ENCODE measurements at places on chromosomes 5 and 9.

GRCh38 chr5:82276800-82277612, 1.1 kb downstream of the RPS23 start:
- DNase-seq: no peak

GRCh38 chr5:171367424-171368370, 20.0 kb upstream of the NPM1 start:
- DNase-seq: no peak

DNA sequence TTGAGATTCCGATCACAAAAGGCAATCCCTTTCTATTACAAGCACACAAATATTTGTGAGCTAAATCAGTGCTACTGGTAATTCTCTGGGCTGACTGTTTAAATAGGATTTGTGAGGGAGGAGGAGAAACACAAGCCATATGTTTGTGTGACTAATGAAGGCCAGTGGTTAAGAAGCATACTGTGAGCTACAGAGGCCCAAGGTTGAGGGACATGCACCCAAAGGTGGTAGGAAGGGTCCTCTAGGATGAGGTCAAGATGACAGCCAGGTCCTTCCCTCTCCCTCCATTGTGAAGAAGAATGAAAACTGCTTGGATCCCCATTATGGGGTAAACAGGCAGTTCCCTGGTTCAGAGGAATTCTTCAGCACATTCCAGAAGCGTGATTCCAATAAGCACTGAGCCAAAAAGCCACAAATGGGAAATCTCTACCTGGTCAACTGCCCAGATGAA, 83.9 kb downstream of the SPOCK1 start:
- no peak for DNase-seq

DNA sequence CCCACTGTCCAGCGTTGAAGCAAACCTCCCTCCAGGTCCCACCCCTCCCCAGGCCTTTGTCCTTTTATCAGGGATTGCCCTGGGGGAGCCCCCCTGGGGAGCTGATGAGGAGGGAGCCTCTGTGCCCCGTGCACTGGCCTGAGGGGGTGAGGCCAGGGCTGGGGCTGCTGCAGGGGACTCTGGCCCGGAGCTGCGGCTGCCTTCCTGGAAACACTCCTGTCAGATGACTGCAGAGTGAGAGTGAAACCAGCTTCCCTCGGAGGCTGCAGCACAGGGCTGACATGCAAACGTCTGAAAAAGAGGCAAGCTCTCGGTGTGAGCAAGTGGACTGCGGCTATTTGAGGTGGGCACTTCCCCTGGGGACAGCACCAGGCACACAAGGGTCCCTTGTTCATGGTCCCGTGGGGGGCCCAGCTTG, 4.6 kb upstream of the TRAF2 start:
- DNase-seq: no peak

DNA sequence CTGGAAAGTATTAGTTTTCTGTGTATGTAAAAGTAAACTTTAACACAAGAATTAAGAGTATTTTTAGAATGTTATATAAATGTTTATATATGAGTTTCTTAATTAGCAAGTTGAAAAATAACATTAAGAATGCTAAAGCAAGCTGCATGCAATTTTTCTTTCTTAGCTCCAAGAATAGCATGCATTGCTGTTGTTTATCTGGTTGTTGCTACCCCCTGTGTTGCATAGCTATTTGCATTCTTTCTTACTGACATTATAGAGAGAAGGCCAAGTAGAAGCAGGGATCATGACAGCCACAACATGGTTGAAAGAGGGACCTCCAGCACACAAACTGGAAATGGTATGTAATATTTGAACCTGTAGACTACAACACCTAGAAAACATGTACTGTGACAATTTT, 94.8 kb downstream of the ERCC6L2 start:
- no peak for DNase-seq

- peak; percentile 11 for DNase-seq
Measured at GRCh38 chr9:75265525-75265972, 177.2 kb downstream of the OSTF1 start.

DNA sequence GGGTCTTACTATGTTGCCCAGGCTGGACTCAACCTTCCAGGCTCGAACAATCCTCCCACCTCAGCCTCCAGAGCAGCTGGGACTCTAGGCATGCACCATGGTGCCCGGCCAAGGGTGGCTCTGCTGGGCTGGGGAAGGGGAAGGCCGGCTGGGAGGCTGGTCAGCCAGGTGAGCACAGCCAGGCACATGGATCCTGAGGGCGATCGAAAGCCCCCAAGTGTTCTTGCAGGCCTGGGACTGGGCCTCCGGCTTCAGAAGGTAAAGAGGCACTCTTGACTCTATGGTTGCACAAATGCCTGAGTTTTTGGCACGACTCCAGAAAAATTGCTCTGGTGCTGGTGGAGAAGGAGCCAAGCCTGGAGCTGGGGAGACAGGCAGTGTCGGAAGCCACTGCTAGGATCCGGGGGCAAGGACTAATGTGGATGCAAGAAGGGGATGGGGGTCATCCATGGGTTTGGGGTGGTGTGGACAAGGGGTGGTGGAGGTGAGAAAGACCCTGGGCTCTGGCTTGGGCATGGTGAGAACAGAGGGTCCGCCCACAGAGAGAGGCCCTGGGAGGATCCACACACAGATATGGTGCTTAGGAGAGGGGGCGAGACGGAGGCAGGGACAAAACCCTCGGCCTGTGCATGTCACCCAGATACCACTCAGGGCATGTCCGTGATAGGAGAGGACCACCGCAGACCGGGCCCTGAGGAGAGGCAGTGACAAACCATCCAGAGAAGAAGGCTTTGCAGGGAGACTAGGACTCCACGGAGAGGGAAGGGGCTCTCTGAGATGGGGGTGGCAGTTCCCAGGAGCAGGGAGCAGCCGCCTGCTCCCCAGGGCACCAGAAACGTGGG, 51.1 kb upstream of the COL5A1 start:
- DNase-seq: no peak

- DNase-seq: peak; percentile 12
Measured at GRCh38 chr9:129208207-129209032, 30.4 kb upstream of the IER5L start.

GRCh38 chr9:97573482-97574073, 59.6 kb downstream of the TSTD2 start:
- DNase-seq: no peak

DNA sequence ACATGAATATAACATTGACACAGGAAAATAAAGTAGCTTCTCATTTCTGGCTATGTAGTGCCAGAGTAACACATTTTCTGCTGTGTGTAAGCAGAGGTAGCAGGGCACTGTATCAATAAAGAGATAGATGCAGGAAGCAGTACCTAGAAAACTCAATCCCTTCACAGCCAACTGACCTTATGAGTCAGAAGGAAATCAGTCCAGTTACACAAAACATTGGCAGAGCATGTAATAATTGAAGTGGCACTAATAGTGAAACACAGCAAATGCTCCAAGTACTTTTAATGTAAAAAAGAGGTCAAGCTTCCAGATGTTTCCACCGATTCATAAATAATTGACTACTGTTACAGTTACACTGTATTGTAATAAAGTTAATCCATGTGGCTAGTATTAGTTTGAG, 706.6 kb downstream of the EFNA5 start:
- no peak for DNase-seq

GRCh38 chr9:100466171-100466828, 6.6 kb upstream of the TMEFF1 start:
- DNase-seq: no peak

DNA sequence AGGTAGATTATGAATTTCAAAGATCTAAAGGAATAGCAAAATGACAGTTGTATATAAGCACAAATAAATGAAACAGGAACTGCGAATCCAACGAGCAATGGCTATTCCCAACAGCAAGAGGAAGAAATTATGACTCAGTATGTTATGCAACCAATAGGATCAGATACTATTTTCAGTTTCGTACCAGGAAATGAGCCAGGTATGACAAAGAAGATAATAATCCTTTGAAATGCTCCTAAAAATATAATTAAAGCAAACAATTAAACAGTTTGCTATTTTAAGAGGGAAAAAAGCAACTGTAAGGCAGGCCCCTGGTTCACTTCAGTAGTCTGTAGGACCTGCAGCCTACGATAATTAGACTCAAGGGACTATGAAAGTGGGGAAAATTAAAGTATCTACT, 58.9 kb downstream of the AUH start:
- DNase-seq: no peak

GRCh38 chr9:126788634-126789349, 16.0 kb upstream of the ZBTB43 start:
- DNase-seq: no peak

DNA sequence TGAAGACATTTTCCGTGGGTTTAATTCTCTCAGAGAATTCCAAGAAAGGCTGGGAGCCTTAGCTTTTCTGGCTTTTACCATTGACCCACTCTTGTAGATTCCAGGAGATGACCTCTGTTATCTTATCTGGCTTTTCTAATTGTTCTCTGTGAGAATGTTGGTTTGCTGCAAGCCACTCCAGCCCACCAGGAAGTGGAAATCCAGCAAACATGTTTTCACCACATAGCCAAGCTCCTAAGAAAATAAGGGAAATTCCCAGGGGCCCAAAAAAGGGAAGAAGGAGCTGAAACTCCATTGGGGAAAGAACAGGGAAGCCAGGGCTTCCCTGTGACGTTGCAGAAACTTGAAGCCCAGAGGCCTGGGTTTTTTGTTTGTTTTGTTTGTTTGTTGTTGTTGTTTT, 19.7 kb downstream of the GPR107 start:
- DNase-seq: no peak

DNA sequence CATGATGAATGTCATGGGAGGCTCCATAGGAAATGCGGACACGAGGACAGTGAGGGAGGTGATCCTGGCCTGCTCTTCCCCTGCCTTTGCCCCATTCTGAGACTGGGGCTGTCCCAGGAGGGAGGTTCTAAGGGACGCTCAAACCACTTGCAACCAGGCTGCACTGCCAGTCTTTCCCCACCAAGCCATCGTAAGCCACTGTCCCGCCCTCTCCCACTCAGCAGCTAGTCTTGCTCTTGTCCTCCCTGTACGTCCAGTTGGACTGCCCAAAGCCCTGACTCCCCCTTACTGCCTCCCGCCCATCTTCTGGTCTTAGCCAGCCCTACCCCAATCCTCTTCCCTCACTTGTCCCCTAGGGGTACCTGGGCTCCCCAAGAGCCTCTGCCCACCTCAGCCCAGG, 115.7 kb downstream of the FSTL4 start:
- DNase-seq: no peak

DNA sequence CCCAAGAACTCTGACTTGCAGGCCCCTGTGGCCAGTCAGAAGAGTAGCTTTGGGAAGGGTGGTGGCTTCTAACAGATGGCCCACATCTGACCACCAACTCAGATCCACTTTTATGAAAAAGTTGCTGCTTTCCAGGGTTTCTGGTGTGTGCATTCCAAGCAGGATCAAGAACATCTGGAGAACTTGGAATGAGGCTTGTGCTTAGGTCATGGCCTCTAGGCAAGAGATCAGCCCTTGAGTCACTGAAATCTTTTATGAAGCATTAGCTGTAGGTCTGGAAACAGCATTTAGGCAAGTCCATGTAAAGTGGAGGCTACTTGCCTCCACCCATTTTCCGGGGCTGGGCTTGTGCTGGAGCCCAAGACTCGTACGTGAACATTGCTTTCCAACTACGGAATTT, 433.3 kb downstream of the SH3GL2 start:
- DNase-seq: no peak

DNA sequence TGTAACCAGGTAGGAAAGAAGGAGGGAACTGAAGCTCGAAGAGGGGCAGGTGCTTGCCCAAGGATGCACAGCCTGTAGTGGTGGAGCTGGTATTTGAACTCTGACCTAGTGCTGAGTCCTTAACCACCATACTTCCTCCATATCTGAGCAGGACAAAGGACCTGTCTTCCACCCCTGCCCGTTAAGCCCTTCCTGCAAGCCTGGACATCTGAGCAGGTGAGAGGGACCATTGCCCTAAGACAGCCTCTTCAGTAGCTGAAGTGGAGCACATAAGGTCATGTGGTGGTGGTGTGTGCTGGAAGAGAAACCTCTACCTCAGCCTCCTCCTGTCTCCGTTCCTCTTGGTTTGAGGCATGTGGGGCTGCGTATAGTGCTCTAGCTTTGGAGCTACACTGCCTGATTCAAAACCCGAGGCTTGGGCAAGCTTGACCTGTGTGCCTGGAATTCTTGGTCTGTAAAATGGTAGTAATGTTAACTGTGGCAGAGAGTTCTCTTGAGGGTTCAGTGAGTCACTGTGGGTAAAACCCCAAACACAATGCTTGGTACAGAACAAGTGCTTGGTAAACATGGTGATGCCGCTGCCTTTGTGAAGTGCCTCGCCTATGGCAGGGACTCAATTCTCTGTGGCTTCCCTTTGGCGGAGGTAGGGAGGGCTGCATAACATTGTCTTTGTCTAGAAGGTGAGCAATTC, 7.4 kb downstream of the GALNT10 start:
- peak; percentile 11 for DNase-seq

DNA sequence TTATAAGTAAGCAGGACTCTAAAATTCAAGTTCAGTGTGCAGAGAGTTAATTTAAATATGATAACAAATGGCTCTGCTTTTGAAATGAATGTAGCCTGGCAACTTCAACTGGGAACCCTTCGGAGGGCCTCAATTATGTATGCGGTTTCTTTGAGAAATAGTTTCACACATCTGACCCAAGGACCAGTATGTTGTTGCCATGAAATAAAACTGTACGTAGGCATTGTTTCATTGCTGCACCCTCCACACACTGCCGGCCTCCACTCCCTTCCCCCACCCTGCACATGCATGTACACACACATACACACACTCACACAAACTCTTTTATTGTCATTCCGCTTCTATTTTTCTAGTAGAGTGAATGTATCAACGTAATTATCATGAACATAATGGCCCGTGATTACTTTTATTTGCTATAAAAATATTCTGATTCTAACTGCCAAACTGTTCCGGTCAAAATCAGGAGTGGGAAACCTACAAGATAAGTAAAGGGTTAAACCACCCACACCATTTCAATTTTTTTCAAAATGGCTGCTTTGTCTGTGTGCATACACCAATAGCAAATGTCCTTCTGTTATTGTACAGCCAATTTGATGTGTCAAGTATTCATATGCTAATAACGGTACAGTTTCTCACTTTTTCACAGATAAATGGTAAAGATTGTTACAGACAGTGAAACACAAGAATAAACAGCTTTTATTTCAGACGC, 215.5 kb upstream of the TMEM161B start:
- no peak for DNase-seq

GRCh38 chr9:115883467-115884329, 269.9 kb upstream of the PAPPA start:
- DNase-seq: no peak

GRCh38 chr9:11546231-11546630, 933.4 kb upstream of the PTPRD start:
- no peak for DNase-seq

Data from activated naive CD4-positive, alpha-beta T cell (primary cell).